ENCODE measurements at places on chromosomes 16 and 17.

DNA sequence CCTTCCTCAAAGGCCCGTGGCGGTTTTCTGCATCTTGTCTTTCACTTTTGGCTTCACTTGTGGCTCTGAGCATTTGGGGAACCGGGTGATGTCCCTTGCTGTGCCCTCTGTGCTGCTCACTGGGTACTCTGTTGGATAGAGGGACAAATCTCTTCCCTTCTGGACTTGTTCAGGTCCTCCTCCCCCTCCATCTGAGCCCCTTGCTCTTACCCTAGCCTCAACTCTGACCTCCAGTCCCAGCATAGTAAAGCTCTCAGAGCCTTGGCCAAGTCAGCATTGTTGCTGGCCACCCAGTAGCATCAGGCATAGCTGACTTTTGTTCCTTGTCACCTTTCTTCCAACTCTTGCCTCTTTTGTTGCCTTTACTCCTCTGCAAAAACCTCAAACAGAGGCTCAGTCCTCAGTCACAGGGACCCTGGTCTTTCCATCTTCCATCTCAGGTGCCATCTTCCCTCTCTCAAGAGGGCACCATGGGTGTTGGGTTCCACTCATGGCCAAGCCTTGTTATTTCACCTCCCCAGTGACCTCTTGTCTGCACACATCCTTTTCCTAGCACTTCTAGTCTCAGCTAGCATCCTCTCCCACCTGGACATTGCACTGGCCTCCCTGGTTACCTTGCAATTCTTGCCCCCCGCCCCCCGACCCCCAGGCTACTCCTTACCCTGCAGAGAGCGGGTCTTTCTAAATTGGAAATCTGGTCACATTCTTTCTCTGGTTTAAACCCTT, 393 bp upstream of the PSMB10 start:
- H3K27ac ChIP-seq: peak overlapping the region; percentile 55
- peaks cover 16% of the 10 kb centered on the region for H3K4me1 ChIP-seq
- DNase-seq: peak; percentile 75
- H3K27me3 ChIP-seq: no peaks in the 10 kb centered on the region
- H3K4me3 ChIP-seq: peak overlapping the region; percentile 97

DNA sequence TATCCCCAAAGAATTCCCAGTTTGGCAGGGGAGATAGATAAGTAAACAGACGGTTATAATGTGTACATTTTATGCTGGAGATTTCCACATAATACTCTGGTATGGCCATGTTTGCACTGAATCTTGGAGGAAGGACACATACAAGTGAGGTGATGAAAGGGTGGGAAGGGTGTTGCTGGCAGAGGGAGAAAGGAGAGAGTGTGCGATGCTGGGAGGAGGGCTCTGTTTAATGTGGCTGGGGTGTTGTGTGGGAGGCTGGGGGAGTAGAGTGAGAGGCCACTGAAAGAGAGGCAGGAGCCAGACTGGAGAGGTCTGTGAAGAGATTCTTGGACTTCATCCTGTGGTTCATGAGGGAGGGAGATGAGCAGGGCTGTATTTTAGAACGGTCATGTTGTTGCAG, 87.6 kb downstream of the SPACA3 start:
- no peak overlapping the region for H3K27ac ChIP-seq
- DNase-seq: no peak

GRCh38 chr16:13997526-13997925, 73.6 kb upstream of the MRTFB start:
- DNase-seq: no peak
- H3K27ac ChIP-seq: no peak overlapping the region
- no peaks in the 10 kb centered on the region for H3K36me3 ChIP-seq

DNA sequence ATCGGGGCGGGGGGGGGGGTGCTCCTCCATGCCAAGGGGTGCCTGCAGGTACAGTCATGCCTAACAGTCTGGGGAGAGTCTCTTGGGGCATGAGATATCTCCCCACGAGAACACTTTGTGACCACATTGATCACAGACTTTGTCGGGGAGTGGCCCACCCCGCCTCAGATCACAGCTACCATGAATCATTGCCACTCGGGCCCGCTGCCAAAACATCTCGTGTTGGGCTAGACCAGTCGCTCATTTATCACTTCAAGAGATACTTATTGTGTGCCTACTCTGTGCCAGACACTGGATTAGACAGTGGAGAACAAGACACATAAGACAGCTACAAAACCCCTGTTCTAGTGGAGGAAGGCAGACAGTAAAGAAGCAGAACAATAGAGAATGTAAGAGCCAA, 72.6 kb downstream of the CLEC16A start:
- no peak overlapping the region for H3K27ac ChIP-seq
- no peaks in the 10 kb centered on the region for H3K4me1 ChIP-seq
- DNase-seq: no peak
- H3K27me3 ChIP-seq: no peaks in the 10 kb centered on the region

- H3K27ac ChIP-seq: peak overlapping the region; percentile 13
- H3K27me3 ChIP-seq: no peaks in the 10 kb centered on the region
- no peaks in the 10 kb centered on the region for H3K36me3 ChIP-seq
- peak overlapping the region; percentile 50 for H3K4me3 ChIP-seq
- peak; percentile 45 for DNase-seq
- H3K4me1 ChIP-seq: peaks cover 2% of the 10 kb centered on the region
Measured at GRCh38 chr17:46194393-46195216, 1.4 kb upstream of the KANSL1 start.

GRCh38 chr17:18987230-18987610, 17.3 kb downstream of the FAM83G start:
- H3K36me3 ChIP-seq: peaks cover 61% of the 10 kb centered on the region
- no peak overlapping the region for H3K27ac ChIP-seq
- no peak for DNase-seq
- H3K4me3 ChIP-seq: no peak overlapping the region
- H3K27me3 ChIP-seq: no peaks in the 10 kb centered on the region

DNA sequence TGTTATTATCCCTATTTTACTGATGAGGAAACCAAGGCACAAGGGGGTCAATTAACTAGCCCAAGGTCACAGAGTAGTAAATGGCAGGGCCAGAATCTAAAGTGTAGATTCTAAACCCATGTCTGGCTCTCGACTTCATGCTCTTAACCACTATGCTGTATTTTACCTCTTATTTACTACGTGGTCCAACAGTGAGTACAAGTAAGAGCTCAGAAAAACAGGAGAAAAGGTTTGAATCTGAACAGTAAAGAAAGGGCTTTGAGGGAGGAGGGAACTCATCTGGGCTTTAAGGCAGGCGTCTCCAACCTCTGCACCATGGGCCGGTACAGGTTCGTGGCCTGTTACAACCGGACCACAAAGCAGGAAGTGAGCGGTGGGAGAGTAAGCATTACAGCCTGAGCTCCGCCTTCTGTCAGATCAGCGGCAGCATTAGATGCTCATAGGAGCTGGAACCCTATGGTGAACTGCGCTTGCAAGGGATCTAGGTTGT, 62.9 kb downstream of the SMURF2 start:
- no peak overlapping the region for H3K4me3 ChIP-seq
- H3K4me1 ChIP-seq: peaks cover 4% of the 10 kb centered on the region
- H3K27me3 ChIP-seq: no peaks in the 10 kb centered on the region
- H3K27ac ChIP-seq: no peak overlapping the region

DNA sequence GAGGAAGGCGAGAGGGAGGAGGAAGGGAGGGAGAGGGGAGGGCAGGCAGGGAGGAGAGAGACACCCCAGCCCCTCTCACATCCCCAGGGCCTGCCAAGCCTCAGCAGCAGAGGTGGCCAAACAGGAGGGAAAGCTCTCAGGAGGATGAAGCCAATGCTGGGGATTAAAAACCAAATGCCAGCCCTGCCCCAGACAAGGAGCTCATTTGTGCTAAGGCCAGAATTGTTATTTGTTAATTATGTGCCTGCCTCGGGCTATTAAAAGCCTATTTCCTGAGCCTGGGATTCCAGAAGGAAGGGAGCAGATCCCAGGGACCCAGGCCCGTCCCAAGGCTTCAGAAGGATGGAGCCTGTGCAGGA, 27.9 kb upstream of the GINS2 start:
- H3K4me3 ChIP-seq: no peak overlapping the region
- H3K36me3 ChIP-seq: no peaks in the 10 kb centered on the region
- H3K27ac ChIP-seq: no peak overlapping the region
- H3K4me1 ChIP-seq: no peaks in the 10 kb centered on the region
- peaks cover 7% of the 10 kb centered on the region for H3K27me3 ChIP-seq

DNA sequence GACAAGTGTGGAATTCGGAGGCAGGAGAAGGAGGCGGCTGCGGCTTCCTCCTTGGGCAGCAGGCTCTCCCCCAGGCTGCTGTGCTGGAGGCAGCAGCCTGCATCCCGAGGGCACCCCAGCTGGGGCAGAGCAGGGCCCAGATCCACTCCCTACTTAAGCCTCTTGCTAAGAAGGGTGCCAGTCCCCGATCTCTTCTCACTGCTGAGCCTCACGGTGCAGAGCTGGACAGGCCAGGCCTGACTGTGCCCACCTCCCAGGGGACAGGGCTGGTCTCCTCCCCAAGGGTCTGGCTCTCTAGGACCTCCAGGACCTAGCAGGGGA, 210.8 kb downstream of the NTN1 start:
- H3K4me1 ChIP-seq: no peaks in the 10 kb centered on the region
- no peak overlapping the region for H3K27ac ChIP-seq
- H3K27me3 ChIP-seq: no peaks in the 10 kb centered on the region
- no peak for DNase-seq

DNA sequence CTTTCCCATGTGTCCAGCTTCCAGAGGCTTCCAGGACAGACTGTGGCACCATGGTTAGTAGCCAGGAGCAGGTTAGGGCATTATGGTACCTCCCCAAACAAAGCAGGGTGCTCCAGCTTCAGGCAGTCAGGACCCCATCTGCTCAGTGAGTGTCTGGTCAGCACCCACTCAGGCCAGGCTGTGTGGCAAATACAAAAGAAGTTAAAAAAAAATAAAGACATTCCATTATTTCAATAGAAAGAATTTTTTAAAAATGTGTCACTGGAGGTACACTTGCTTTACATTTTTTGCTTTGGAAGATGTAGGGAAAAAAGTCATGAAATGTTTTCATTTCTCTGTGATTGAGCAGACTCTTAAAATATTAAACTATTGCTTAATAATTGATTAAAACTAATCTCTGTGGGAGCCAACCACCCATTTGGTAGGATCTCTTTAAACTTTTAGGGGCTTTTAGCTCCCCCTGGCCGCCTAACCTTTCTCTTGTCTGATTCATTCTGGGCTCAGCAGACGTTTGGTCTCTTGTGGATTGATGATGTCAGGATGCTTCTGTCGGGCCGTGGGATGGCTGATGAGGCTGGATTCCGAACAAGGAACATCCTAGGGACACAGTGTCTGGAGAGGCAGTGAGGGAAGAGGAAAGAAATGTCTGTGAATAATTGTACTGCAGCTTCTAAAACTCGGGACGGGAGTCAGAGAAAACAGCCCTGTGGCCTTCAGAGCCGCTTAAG, 28.4 kb upstream of the NPTX1 start:
- H3K4me1 ChIP-seq: peaks cover 2% of the 10 kb centered on the region
- no peaks in the 10 kb centered on the region for H3K36me3 ChIP-seq
- no peak overlapping the region for H3K4me3 ChIP-seq
- no peak overlapping the region for H3K27ac ChIP-seq
- no peaks in the 10 kb centered on the region for H3K27me3 ChIP-seq

- H3K4me3 ChIP-seq: no peak overlapping the region
- DNase-seq: no peak
- H3K27ac ChIP-seq: no peak overlapping the region
- no peaks in the 10 kb centered on the region for H3K27me3 ChIP-seq
- H3K4me1 ChIP-seq: no peaks in the 10 kb centered on the region
Measured at GRCh38 chr17:74474043-74474792, 7.8 kb downstream of the CD300A start.

DNA sequence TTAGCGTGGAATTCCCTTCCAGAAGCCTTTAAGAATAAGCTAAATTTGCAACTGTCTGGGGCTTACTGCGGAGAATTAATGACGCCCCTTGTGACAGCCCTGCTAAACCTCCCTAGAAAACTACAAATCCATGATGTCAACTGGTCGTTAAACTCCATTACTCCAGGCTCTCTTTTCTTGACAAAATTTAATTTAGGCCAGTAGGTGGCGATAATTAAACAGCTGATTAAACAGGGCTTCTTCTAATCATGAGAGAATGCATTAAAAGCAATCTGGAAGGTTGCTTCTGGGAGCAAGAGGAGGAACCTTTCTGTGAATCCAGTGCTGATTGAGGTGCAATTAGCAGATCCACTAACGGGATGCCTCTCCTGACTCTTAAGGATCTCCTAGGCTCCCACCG, 8.1 kb upstream of the NLRP1 start:
- H3K36me3 ChIP-seq: no peaks in the 10 kb centered on the region
- H3K27me3 ChIP-seq: no peaks in the 10 kb centered on the region
- H3K27ac ChIP-seq: no peak overlapping the region
- DNase-seq: peak; percentile 79
- H3K4me1 ChIP-seq: no peaks in the 10 kb centered on the region

DNA sequence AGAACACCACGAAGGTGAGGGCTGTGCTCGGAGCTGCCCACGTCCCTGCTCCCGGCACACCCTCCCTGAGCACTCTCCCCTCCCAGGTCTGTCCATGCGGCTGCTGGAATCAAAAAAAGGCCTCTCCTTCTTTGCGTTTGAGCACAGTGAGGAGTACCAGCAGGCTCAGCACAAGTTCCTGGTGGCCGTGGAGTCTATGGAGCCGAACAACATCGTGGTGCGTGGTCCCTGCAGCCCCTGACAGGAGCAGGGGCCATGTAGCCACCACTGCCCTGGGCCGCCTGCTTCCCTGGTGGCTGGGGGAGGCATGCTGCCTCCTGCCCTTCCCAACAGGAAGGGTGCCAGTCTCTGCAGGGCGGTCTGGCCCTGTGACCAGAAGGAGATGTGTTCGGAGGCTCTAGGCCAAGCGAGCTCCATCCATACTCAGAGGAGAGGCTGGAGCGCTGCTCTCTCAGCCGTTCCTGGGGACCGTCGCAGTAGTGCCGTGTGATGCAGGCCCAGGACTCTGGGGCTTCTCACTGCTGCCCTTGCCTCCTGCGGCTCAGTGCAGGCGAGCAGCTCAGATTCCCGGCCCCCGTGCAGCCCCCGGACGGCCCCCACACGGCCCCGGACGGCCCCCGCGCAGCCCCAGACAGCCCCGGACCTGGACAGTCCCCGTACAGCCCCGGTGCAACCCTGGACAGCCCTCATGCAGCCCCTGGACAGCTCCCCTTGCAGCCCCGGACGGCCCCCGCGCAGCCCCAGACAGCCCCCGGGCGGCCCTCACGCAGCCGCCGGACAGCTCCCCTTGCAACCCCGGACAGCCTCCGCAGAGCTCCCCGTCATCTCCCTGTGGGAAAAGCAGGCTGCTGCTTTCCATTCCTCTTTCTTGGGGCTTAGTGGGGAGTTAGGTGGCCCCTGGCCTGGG, 20.5 kb downstream of the TCF25 start:
- no peak for DNase-seq
- H3K4me1 ChIP-seq: no peaks in the 10 kb centered on the region
- no peaks in the 10 kb centered on the region for H3K27me3 ChIP-seq

GRCh38 chr16:35200662-35201061, 1741.2 kb downstream of the TP53TG3F start:
- no peak overlapping the region for H3K27ac ChIP-seq
- H3K4me3 ChIP-seq: peak overlapping the region; percentile 43
- H3K4me1 ChIP-seq: no peaks in the 10 kb centered on the region
- no peaks in the 10 kb centered on the region for H3K27me3 ChIP-seq
- DNase-seq: no peak

GRCh38 chr16:71383054-71383773, 24.7 kb downstream of the CALB2 start:
- H3K27ac ChIP-seq: peak overlapping the region; percentile 2
- peak; percentile 83 for DNase-seq
- H3K4me1 ChIP-seq: peaks cover 10% of the 10 kb centered on the region

GRCh38 chr16:67843343-67843765, 1.2 kb downstream of the THAP11 start:
- no peak overlapping the region for H3K27ac ChIP-seq
- H3K27me3 ChIP-seq: no peaks in the 10 kb centered on the region
- peaks cover 20% of the 10 kb centered on the region for H3K4me1 ChIP-seq
- peak; percentile 31 for DNase-seq
- peaks cover 9% of the 10 kb centered on the region for H3K36me3 ChIP-seq

Measured in trophoblast cell (in vitro differentiated cells and primary cell).